CD4-positive, alpha-beta T cell treated with Interleukin-15 for 4 hours (primary cell): ENCODE measurements at places on chromosomes 1 and 21.
A peak's percentile ranks its signal among the peaks of the same experiment; 100 is the strongest.

- DNase-seq: peak; percentile 50
These were observed 1.2 kb downstream of the MTF2 start for GRCh38 chr1:93080179-93080823.

GRCh38 chr21:28311411-28312190, 681.1 kb downstream of the LTN1 start:
- no peak for DNase-seq

DNA sequence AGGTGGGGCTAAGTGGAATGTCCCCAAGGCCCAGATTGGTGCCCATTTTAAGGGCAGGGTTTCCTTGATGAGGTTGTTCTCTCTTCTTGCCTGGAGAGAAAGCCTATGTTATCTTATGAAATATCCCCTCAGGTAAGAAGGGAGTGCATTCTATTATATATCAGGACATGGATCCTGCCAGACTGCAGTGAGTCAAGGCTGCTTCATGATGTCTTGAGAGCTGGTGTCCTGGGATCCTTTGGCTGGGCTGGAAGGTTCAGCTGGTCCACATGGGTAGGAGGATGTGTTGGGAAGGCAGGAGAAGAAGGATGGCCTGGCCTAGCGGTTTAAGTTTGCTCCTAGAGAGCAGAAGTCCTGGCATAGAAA, 207.6 kb downstream of the ROR1 start:
- no peak for DNase-seq

DNA sequence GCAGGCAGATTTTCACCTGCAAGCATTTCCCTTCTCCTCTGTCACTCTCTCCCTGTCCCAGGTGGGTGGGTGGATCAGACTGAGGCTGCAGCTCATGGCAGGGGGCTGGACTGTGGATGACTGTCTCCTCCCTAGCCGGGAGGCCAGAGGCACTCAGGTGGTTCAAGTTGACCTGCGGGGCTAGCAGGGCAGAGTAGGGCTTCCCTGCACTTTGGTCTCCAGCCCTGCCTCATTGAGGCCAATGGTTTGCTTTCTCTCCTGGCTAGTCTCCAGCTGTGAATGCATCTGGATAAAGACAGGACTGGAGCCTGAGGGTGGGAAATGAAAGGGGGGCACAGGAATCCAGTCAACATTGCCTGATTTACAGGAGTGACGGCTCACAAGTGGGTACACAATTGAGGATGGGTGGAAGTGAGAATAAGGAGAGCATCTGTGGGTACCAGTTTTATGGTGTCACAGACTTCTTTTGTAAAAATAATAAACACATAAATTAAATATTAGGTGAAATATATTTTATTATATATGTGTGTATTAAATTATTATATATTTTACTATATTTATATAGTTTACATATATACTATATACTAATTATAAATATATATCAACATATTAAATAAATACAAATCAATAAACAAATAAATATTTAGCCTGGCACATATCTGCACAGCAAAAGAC, 25.6 kb downstream of the RUNX1 start:
- DNase-seq: no peak

DNA sequence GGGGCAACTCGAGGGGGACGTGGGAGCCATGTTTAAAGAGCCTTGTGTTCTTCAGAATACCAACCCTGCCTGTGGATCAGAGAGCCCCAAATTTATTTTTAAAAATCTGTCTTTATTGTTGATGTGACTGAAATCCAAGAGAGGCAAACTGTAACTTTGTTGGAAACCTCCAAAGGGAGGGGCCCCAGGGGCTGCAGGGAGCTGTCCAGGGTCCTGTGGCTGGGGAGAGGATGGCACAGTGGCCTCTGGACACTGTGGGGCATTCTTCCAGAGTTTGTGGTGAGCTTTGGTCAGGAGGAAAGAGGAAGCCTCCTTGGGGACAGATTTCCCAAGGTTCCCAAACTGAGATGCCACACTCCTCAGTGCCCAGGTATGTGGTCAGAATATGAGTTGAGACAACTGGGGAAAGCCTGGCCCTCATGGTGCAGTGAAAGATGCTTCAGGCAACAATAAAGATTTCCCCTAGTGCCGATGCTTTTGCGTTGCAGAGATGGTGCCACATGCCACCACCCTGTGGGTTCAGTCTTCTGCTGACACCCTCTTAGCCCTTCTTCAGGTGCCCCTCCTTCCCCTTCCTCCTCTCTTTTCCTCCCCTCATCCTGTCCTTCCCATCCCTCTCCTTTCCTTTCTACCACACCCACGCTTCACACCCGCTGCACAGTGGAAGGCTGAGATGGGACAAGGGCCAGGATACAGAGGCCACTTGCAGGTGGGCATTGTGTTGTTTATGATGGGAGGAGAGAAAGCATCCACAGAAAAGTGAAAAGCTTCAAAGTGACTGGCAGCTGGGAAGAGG, 122.1 kb downstream of the UCK2 start:
- no peak for DNase-seq

- no peak for DNase-seq
These were observed 72.5 kb upstream of the RAB3GAP2 start for GRCh38 chr1:220344745-220345144.
